ENCODE measurements at places on chromosomes 7 and 10.

GRCh38 chr7:152512706-152513105, 76.9 kb upstream of the KMT2C start:
- ATAC-seq, result peak; percentile 98

DNA sequence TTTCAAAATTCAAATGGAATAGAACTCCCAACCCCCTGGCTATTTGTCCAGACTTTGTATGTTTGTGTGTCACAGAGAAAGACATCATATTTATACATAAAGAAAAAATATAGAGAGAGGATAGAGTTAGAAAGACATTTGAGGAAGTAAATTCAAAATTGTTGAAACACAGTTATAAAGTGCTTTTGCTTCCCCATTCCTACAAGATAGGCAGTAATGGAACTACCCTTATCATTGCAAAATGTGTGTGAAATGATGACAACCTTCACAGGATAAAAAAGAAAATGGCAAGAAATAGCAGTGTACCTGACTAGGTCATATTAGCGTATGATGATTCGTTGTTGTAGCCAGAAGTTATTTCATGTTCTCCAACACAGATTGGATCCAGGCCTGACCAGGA, 63.1 kb downstream of the FZD1 start:
- no peak for ATAC-seq

GRCh38 chr7:69791739-69792138, 193.5 kb downstream of the AUTS2 start:
- ATAC-seq, result no peak

GRCh38 chr10:113151190-113151666, 201.2 kb downstream of the TCF7L2 start:
- no peak for ATAC-seq

DNA sequence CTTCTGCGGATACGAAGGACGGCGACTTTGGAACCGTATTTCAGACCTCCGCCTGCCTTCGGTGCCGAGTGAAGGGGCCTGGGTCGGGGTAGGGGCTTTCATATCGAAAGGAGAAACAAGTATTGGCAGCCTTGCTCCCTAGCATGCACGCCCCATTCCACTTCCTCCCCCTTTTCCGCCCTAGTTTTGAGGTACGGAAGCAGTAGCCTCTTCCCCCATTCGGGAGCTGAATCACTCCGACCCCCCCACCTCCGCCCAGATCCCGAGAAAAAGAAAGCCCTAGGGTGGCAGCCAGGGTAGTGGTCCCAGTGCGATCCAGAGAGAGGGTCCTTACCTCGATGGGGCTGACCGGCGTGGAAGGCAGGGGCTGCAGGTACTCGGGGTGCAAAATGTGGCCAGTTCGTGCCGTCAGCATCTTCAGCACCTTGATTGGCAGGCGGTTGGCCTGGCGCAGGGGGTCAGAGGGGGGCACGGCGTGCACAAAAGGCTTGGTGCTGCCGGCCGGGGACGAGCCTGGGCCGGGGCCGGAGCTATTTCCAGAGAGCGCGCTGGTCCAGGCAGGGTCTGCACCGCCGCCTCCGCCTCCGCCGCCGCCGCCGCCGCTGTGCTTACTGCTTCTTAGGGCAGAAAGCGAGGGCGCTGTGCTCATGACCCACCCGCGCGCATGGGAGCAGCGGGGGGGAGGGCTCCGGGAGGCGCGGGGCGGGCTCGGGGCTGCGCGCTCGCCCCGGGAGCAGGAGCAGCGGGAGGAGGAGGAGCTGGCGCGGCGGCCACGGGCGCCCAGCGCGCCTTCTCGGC, 594 bp downstream of the ZNF503 start:
- ATAC-seq, result peak; percentile 41

DNA sequence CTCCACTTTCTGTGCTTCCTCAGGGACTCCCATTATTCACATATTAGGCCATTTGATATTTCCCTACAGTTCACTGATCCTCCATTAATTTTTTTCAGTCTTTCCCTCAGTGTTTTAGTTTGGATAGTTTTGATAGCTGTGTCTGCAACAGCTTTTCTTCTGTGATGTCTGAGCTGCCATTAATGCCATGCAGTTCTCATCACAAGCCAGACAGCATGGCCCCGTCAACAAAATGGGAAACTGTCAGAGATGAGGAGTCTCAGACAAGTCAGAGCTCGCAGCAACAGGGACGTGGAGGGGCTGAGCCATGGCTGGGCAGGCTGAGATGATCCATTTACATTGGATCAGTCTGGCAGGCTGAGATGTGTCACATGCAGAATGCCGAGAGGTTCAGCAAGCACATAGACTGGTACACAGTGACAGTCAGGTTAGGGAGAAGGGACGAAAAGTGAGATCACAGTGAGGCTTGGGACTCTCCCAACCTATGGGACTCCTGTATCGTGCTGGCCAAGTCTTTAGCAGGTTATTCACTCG, 65.4 kb downstream of the NPS start:
- no peak for ATAC-seq

GRCh38 chr10:76299501-76299900, 868.1 kb downstream of the LRMDA start:
- no peak for ATAC-seq

GRCh38 chr7:74018246-74018895, 9.6 kb upstream of the ELN start:
- no peak for ATAC-seq

- no peak for ATAC-seq
Measured at GRCh38 chr7:133367561-133367960, 114.7 kb downstream of the EXOC4 start.

GRCh38 chr10:50336140-50336539, 84.8 kb upstream of the ASAH2 start:
- ATAC-seq, result no peak

DNA sequence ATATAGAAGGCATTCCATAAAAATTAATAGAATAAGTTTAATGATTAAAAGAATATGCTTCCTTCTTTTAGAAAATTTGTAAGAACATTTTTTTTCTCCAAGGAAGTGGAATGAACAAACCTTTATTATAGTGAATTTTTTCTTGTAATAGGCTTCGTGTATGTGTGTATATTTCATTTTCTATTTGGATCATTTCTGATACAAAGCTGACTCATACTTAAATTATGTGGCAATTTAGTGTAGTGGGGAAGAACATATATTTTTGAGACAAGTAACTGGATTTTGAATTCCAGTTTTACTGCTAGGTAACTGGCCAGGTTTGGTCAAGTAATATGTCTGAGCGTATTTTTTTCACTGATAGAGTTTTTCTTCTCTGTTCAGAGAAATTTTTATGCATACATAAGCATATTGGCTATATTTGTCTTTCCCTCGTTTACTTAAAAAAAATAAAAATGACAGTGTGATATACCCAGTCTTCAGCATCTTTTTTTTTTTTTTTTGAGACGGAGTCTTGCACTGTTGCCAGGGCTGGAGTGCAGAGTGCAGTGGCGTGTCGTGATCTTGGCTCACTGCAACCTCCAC, 50.8 kb downstream of the CDK13 start:
- peak; percentile 31 for ATAC-seq

All from activated T-helper 17 cell treated with anti-CD3 and anti-CD28 coated beads, Interleukin-2, amount 50 U/mL, for 72 hours (primary cell).